ENCODE measurements at places on chromosomes 16 and 17.

DNA sequence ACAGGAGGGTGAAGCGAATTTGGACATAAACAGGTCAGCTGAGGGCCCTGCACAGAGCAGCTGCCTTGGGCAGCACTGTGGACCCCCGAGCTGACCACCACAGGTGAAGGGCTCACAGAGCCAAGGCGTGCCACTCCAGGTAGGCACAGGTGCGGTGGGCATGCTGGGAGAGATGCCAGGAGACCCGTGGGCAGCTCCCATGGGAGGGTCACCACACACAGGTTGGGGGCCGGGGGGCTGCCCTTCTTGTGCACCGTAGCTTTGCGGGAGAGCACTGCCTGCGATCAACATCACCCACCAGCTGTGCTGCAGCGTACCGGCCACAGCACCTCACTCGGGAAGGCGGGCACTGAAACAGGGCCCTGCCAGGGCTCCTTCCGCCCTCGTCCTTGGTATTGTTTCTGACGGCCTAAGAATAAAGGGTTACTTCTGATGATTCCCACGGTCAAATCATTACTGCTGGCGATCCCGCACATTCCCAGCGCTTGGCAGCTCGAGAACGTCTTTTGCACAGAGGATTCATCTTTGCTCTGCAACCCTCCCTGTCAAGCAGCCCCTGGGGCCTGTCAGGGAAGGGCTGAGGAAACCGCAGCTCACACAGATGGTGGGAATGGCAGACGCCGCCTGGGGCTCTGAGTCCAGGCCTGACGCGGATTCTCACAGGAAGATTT is 181.7 kb downstream of the BANP start:
- DNase-seq, result no peak

GRCh38 chr17:4008441-4009185 is 44.4 kb upstream of the ATP2A3 start:
- no peak for DNase-seq

DNA sequence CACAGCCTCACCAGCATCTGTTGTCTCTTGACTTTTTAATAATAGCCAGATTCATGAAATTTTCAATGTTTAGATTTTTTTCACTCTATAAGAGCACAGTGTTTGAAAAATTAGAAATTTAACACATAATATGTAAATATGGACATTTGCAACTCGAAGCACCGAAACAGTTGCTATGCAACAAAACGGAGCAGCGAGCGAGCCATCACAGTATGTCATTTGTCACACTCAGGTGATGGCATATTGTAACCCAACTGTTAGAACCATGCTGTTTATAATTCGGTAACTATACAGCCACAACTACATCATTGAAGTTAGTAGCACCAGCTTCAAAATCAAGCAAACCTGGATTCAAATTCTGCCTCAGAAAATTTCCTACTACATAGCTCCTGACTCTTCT is 410.8 kb downstream of the NPIPA8 start:
- DNase-seq, result no peak

GRCh38 chr16:79276501-79276900 is 324.0 kb downstream of the MAF start:
- DNase-seq, result no peak

DNA sequence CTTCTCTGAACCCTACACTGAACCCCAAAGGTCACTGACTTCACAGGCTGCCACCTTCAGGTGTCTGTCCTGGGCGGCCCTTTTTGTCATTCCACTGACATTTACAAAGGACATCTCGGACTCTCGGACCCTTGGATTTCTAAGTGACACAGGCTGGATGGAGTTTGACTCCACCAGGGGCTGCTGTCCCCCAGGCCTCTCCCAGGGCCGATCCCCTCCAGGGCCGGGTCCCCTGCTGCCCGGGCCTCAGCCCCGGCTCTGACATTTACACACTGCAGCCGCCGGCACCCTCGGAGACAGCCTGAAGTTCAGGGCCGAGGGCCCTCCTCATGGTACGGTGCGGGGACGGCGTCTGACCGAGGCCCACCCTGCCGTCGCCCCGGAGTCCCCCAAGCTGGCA is 24.1 kb downstream of the CACNA1H start:
- no peak for DNase-seq

DNA sequence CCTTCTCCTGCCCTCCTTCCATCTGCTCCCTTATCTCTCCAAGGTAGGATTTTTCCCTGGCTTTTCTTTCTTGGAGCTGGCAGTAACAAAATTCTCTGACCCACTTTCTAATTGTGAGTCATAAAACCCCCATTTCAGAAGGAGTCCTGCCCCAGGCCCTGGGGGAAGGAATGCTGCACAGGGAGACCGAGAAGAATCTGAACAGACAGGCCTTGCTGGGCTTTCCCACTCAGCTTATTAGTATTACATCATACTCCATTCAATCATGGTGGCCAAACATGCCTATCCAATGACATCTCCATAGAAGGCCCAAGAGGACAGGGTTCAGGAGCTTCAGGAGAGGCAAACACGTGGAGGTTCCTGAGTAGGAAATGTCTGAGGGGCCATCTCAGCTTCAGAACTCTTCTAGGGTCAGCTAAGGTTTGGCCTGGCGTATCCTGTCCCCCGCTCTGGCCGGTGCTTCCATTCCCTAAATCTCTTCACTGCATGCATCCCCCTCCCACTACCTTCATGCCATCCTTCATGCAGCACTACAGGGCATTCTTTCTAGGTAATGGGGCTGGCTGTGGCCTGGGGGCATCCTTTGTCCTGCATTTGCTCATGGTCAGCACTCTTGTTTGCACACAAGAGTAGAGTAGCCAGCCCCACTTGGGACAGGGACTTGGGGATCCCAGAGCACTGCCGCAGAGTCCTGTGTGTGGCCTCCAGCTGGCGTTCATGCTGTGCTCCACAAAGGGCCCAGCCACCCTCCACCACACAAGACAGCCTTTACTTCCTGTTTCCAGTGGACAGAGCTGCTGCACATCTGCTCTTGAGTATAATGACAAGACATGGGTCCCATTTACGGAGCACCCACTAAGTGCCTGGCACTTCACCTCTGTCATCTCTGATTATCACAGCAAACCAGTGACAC is 8.2 kb downstream of the SLC6A2 start:
- DNase-seq, result no peak

GRCh38 chr17:64538508-64539130 is 31.8 kb downstream of the CEP95 start:
- DNase-seq, result no peak

GRCh38 chr17:31488264-31488981 is 96.9 kb downstream of the RAB11FIP4 start:
- DNase-seq, result no peak

DNA sequence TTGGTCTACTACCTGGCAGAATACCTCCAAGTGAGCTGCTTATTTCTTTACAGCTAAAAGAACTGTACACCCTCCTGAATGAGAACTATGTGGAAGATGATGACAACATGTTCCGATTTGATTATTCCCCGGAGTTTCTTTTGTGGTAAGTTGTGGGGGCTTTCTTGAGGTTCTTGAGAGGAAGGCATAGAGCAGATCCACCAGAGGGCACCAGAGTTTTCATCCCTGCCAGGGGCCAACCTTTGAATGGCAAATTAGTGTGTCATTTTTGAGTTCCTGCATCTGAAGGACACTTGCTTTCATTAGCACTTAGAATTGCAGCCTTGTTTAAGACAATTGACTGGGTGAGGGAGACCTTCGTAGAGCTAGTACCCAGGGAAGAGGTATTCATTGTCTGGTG is 35.0 kb downstream of the NMT1 start:
- DNase-seq, result no peak

GRCh38 chr17:51888816-51889215 is 269.7 kb downstream of the CA10 start:
- no peak for DNase-seq

DNA sequence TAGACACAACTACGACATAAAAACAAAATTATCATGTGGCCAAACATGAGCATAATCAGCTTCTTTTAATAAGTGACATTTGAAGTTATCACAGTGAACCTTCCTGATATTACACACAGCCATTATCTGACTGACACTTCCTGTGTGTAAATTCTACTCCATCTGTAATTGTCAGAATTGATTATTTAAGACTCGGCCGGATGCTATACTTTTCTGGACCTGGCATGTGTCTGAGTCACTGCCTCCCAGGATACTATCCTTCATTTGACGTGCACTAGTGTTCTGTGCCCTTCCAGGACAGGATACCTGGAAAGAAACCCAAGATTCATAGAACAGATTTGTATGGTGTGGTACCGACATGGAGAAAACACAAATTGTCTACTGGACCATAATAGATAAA is 242.0 kb downstream of the HS3ST3A1 start:
- DNase-seq, result no peak

DNA sequence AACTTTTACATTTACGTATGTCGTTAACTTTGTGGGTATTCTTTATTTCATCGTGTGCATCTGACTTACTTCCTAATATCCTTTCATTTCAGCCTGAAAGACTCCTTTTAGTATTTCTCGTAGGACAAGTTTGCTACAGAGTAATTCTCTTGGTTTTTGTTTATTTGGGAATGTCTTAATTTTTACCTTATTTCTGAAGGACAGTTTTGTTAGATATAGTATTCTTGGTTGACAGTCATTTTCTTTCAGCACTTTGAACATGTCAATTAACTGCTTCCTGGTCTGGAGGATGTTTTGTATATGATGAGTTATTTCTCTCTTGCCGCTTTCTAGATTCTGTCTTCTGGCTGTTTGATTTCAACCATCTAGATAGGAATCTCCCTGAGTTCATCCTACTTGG is 109.2 kb upstream of the NACA2 start:
- DNase-seq, result no peak

DNA sequence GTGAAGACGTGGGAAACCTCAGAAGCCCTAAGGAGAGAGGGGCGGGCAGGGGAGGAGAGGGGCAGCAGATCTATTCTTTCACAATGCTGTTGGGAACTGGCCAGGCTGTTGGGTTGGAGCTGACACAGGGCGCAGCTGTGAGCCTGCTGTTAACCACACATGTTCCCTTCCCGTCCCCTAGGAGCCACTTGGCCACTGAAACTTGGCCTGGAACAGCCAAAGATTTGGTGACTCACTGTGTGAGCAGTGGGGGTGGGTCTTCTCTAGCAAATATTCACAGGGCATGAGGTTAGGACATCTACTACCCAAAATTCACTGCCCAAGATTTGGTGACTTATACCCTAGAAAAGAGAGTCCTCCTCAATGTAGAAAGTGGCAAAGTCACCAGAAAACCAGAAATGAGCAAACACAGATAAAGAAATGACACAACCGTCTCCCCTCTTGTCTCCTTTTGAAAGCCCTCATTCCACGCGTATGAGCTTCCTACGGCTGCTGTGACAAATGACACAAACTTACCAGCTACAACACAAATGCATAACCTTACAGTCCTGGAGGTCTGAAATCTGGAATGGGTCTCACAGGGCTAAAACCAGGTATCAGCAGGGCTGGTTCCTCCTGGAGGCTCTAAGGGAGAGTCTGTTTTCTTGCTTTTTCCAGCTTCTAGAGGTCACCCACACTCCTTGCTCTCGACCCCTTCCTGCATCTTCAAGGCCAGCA is 6.3 kb downstream of the TBC1D16 start:
- DNase-seq, result no peak

- DNase-seq, result no peak
These were observed 3.2 kb downstream of the KSR1 start for GRCh38 chr17:27459433-27459832.

DNA sequence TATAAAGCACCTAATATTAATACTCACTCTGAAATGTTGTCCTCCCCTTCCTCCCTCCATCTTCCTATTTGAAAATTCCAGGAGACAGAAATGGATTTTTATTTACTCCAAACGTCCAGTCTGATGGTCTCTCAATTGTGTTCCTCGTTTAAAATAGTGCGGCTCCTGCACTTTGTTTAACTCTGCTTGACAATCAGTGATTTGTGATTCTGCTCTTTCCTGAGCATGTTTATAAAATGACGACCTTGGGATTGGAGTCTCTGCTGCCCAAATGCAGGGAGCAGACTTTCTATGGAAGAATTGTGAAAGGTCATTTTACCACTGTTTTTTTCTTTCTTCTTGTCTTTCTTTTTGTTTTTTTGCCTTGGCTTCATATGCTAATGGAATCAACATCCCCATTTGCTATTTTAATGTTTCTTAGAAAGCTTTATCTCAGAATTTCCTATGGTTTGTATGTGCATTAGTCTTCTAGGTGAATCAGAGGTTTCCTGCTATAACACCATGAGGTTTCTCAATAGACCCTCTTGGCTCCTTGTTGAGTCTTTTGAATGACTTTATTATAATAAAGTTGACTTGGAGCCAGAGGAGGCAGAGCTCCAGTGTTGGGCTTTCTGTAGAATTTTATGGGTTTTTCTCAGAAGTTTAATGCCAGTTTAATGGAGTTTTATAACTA is 376.5 kb downstream of the CDH11 start:
- DNase-seq, result no peak

DNA sequence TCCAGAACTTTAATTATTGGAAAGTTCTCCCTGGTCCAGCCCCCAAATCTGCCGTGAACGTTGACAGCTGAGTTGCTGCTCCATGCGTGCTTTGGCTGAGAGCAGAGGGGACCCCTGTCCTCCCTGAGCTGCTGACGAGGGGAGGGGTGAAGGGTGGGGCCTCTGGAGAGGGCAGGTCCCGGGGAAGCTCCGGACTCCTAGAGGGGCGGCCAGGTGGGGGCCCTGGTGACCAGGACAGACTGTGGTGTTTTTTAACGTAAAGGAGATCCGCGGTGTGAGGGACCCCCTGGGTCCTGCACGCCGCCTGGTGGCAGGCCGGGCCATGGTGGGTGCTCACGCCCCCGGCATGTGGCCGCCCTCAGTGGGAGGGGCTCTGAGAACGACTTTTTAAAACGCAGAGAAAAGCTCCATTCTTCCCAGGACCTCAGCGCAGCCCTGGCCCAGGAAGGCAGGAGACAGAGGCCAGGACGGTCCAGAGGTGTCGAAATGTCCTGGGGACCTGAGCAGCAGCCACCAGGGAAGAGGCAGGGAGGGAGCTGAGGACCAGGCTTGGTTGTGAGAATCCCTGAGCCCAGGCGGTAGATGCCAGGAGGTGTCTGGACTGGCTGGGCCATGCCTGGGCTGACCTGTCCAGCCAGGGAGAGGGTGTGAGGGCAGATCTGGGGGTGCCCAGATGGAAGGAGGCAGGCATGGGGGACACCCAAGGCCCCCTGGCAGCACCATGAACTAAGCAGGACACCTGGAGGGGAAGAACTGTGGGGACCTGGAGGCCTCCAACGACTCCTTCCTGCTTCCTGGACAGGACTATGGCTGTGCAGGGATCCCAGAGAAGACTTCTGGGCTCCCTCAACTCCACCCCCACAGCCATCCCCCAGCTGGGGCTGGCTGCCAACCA is at the start of gene MC1R:
Gene MC1R, plus strand, starts transcription at position 410 of the 895 bp plus-strand sequence. Its CDS starts 397 bp downstream, at position 807.
- no peak for DNase-seq

GRCh38 chr17:45170280-45170930 is 8.7 kb downstream of the HEXIM2 start:
- no peak for DNase-seq

- DNase-seq, result no peak
These were observed 3.3 kb upstream of the KCTD11 start for GRCh38 chr17:7348478-7349242.

GRCh38 chr17:56596691-56597494 is 3.4 kb downstream of the NOG start:
- no peak for DNase-seq

- no peak for DNase-seq
These were observed 11.4 kb downstream of the SLFN5 start for GRCh38 chr17:35254107-35254773.

Data from NCI-H1048 (cell line).